GOT3 (cell line): ENCODE measurements at places on chromosomes 3 and 15.

DNA sequence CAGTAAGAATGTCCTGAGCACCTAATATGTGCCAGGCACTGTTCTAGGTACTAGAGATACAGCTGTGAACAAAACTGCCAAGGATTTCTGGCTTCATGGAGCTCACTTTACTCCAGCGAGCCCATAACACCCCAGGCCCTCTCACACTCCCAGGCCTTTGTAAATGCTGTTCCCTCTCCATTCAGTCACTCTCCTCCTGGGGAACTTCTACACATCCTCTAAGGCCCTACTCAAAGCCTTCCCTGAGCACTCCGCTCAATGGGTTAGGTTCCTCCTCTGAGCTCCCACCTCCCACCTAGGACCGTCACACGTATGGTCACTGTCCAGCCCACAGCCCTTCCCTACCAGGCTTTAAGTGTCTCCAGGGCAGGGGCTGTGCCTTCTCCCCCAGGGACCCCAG lies 27.2 kb downstream of the SEMA7A start:
- no peak for DNase-seq

DNA sequence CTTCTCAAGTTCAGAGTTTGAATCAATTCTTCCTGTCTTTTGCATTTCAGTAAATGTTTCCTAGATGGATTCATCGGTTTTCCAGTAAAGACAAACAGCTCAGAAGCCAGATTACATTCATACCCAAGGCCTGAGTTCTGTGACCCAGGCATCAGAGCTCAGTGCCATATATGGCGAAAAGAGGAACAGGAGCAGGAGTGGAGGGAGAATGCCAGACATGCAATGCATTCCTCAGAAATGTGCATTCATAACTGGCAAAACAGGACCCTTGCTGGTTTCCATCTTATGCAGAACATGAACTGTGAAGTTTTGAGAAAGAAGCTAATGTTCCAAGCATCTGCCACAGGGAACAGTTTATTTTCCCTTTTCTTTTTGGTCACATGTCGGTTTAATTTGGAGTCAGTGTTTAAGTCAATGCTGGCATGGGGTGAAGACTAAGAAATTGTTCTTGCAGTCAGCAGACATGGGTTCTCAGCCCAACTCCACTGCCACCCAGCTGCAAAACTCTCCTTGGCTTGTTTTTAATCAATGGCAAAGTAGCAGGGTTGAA lies 116.5 kb downstream of the LPP start:
- DNase-seq, result no peak

DNA sequence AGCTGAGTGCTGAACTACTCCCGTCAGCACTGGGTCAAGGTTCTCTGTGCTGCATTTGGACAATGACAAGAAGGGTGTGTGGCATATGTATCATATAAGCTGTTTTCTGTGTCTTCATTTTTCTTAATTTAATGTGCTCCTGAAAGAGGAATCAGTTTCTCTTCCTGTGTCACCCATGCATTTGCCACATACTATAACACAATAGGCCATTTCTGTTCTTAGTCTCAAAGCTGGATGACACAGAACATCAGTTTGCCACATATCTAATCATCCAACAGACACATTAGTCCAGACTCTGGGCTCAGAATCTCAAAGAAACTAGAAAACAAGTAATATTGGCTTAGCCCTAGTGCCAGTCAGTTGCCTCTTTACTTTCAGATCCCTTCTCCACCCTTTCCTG lies 34.1 kb downstream of the CEP19 start:
- DNase-seq, result no peak

GRCh38 chr15:84741121-84741520 lies 7.3 kb upstream of the ZNF592 start:
- no peak for DNase-seq

GRCh38 chr3:114550165-114550564 lies 256.3 kb downstream of the TIGIT start:
- no peak for DNase-seq

- DNase-seq, result no peak
Observed at GRCh38 chr15:89587955-89588354, 12.7 kb downstream of the TICRR start.

DNA sequence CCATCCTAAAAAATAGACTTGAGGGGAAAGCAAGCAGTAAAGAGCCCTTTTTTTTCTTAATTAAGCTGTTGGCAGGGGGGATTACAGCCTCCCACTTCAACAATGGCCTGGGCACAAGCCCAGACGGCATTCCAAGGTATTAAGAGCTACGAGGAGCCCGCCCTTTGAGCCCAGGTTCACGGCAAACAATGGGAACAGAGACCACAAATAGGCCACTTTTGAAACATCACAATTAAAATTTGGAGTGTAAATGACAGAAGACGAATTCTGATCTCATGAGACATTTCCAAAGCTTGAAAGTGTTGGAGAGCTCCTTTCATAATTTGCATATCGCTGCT lies 8.9 kb downstream of the CHSY1 start:
- DNase-seq, result no peak

DNA sequence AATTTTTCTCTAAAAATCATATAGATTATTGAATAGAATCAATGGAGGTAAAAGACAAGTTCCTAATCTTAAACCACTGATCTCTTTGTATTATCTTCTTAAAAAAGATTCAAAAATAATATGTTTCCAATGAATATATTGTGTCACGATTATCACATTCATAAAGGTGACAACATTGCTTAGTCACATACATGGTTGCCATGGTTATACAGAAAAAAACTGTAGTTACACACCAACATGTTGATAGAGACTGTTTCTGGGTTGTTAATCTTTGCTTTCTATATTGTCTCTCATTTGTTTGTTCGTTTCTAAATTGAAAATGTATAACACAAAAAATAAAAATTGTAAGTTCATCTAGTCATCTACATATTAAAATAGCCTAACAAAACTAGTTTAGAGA lies 376.0 kb upstream of the ALCAM start:
- DNase-seq, result no peak

DNA sequence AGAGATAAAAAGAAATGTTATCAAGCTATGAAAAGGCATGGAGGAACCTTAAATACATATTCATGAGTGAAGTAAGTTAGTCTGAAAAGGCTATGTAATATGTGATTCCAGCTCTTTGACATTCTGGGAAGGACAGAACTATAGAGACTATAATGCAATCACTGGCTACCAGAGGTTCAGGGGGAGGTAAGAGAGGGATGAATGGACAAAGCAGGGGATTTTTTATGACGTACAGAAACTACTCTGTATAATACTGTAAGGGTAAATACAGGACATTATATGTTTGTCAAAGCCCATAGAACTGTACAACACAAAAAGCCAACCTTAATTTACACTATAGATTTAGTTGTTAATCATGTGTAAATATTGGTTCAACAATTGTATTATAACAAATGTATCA lies 46.1 kb downstream of the MCTP2 start:
- DNase-seq, result no peak

- DNase-seq, result no peak
Observed at GRCh38 chr3:179308001-179308400, 14.8 kb upstream of the ZNF639 start.

DNA sequence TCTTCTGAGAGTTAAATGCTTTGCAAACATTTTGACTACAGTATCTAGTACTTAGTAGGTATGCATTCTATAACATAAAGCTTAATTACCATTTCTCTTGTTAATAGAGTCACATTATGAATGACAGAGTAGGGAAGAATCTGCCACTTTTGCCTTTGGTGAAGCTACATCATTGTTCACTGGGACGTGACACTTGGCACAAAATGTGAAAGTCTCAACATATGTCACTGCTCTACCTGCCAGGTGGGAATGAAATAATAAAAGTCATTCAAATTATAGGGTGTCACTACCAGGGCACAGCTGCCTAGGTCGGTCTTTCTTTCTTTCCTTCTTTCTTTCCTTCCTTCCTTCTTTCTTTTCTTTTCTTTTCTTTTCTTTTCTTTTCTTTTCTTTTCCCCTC lies 17.6 kb downstream of the GPR87 start:
- no peak for DNase-seq

DNA sequence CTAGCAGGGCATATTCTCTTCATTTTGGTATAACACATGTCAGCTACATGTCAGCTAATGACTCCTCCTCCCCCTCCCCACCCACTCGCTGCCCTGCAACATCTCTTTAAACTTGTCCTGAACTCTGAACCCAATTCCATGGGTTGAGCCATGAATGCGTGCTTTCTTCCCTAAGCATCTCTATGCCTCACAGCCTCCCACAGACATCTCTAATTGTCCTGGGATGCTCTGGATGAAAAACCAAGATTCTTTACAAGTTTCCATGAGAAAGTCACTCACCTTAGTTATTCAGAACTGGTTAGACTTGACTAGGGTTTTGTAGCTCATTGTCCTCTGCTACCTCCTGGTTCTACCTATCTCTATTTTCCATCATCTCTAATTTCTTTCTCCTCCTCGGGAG lies 629.1 kb downstream of the TBL1XR1 start:
- DNase-seq, result no peak

- DNase-seq, result no peak
Observed at GRCh38 chr3:70061096-70061495, 61.6 kb downstream of the SAMMSON start.

GRCh38 chr3:122025296-122025695 lies 3.2 kb upstream of the ILDR1 start:
- no peak for DNase-seq

GRCh38 chr3:117669774-117670173 lies 960.2 kb downstream of the TUSC7 start:
- DNase-seq, result no peak

GRCh38 chr3:186094696-186095425 lies 14.0 kb downstream of the ETV5 start:
- no peak for DNase-seq

DNA sequence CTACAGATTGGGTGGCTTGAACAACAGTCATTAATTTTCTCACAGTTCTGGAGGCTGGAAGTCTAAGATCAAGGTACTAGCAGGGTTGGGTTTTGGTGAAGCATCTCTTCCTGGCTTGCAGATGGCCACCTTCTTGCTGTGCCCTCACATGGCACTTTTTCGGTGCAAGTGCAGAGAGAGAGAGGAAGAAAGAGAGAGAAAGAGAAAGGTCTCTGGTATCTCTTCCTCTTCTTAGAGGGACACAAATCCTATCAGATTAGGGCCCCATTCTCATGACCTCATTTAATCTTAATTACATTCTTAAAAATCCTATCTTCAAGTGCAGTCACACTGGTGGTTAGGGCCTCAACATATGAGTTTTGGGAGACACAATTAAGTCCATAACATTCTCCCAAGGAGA lies 167.1 kb downstream of the NFKBIZ start:
- DNase-seq, result no peak

DNA sequence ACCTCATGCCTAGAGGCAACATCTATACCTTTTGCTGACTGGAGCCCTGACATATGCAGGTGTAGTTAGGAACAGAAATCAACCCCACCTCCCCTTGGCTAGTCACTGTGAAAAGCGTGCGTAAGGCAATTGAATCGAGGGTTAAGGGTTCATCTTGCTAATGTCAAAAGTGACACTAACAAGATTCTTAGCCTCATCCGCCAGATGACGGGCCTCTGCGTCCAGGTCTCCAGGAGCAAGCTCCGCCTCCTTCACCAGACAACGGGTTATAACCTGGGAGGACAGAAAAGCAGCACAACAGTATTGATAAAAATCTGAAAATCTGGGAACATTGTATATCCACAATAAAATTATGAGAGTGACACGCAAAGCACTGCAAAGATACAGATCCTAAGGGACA lies 4.7 kb downstream of the SELENOS start:
- no peak for DNase-seq

- no peak for DNase-seq
Observed at GRCh38 chr15:27441120-27441519, 470.1 kb downstream of the GABRG3 start.

- DNase-seq, result no peak
Observed at GRCh38 chr3:175208326-175208725, 349.2 kb downstream of the NAALADL2 start.

- DNase-seq, result no peak
Observed at GRCh38 chr3:23481011-23481615, 278.0 kb downstream of the UBE2E2 start.

DNA sequence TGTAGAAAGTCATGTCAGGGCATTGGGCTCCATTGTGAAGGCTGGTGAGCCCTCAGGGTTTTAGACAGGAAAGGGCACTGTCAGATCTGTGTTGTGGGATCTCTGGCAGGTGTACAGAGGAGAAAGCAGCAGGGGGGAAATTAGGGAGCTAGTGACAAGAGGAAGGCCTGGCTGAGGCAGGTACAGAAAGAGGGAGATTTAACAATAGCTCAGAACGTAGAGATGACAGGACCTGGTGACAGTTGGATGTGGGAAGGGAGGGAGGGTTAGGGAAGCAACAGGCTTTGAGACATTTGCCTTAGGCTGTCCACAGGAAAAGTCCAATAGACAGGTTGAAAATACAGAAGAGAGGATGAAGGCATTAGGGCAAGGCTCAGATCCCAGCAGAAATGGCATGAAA lies 288.1 kb downstream of the EPHB1 start:
- no peak for DNase-seq

DNA sequence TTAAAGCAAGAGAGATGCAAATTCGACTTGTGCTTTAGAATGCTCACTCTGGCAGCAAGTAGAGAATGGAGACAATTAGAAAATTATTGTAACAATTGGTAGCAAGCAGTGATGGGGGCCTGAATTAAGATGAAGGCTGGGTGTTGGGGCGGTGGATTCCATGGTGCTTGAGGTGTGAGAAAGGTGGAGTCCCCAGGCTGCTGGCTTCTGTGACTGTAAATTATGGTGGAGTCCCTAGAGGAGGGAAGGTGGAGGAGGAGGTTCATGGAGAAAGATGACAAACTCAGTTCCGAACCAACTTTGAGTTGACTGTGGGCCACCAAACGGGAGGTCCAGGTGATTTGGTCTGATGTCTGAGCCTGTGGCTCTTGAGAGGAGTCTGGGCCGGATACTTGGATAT lies 10.7 kb upstream of the SMAD3 start:
- DNase-seq, result no peak

DNA sequence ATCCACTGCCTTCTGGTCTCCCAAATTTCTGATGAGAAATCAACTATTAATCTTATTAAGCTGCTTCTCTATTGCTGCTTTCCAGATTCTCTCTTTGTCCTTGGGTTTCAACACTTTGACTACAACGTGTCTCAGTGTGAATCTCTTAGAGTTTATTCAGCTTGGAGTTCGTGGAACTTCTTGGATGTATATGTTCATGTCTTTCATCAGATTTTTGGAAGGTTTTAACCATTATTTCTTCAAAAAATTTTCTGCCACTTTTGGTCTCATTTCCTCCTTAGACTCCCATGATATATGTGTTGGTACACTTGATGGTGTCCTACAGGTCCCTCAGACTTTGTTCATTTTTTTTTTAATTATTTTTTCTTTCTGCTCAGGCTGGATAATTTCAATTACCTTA lies 36.0 kb downstream of the TICRR start:
- DNase-seq, result no peak
